Activated T-cell treated with anti-CD3 and anti-CD28 coated beads, Interleukin-2, amount 50 U/mL, for 72 hours (primary cell): ENCODE measurements at places on chromosomes 2 and 18. TPM values are rescaled to one million over a fixed set of nuclear protein-coding genes. Genes with fewer than 3 reads are reported as not detected.
A peak's percentile ranks its signal among the peaks of the same experiment; 100 is the strongest.

- peaks cover 25% of the 10 kb centered on the region for H3K27me3 ChIP-seq
- no peak overlapping the region for H3K4me3 ChIP-seq
- H3K36me3 ChIP-seq, result no peaks in the 10 kb centered on the region
- DNase-seq, result no peak
Observed at GRCh38 chr2:176675271-176675949, 406.2 kb downstream of the MTX2 start.

DNA sequence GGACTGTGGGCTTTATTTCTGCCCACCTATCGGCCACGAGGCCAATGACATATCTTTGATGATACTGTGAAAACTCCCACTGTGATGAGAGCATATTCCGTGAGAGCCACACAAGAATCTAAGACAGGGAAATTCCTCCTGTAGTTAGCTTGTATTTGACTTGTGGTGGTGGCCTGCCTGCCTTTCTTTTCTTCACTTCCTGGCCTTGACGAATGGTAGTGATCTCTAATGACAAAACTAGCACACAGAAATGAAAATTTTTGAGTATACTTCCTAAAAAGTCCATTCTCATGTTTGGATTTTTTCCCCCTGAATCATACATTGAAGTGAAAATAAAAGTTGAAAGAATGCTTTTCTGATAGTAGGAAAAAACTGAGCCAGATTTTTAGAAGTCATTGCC is 94.4 kb downstream of the MGAT5 start:
- peak overlapping the region; percentile 21 for H3K4me3 ChIP-seq
- DNase-seq, result no peak
- peaks cover 10% of the 10 kb centered on the region for H3K36me3 ChIP-seq
- peaks cover 6% of the 10 kb centered on the region for H3K4me1 ChIP-seq

DNA sequence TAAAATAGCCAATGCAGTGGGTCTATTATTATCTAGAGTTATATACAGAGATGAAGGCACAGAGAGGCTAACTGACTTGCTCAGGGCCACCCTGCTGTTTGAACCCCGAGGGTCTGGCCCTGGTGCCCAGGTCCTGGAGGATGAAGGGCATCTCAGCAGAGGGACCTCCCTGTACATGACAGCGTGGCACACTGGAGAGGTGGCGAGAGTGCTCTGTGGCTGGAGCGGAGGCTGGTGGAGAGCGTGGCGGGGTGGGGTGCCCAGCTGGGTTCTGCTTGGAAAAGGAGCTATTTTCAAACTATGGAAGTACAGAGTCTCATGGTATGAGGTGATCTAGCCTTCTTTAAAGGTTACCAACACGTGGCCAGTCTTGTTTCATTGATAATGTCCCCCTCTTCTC is 35.8 kb downstream of the GREB1 start:
- no peaks in the 10 kb centered on the region for H3K36me3 ChIP-seq
- H3K27me3 ChIP-seq, result no peaks in the 10 kb centered on the region
- no peak overlapping the region for H3K27ac ChIP-seq

Gene PSTPIP2
- total RNA-seq, result 26.6 TPM

GRCh38 chr2:180478883-180479282 is 471.8 kb upstream of the CWC22 start:
- H3K27me3 ChIP-seq, result no peaks in the 10 kb centered on the region
- H3K27ac ChIP-seq, result no peak overlapping the region
- no peak for DNase-seq

- H3K4me1 ChIP-seq, result peaks cover 22% of the 10 kb centered on the region
- no peaks in the 10 kb centered on the region for H3K36me3 ChIP-seq
- DNase-seq, result no peak
- peaks cover 36% of the 10 kb centered on the region for H3K27me3 ChIP-seq
- no peak overlapping the region for H3K27ac ChIP-seq
Observed at GRCh38 chr2:106581755-106582147, 94.6 kb downstream of the CD8B2 start.

GRCh38 chr2:195437521-195437920 is 219.5 kb upstream of the SLC39A10 start:
- no peak overlapping the region for H3K27ac ChIP-seq
- peaks cover 8% of the 10 kb centered on the region for H3K4me1 ChIP-seq
- H3K36me3 ChIP-seq, result peaks cover 24% of the 10 kb centered on the region

Gene CHRNA1
- total RNA-seq, result not detected

Gene SIX3
- total RNA-seq, result not detected

Gene ANKRD30BL
- total RNA-seq, result not detected

DNA sequence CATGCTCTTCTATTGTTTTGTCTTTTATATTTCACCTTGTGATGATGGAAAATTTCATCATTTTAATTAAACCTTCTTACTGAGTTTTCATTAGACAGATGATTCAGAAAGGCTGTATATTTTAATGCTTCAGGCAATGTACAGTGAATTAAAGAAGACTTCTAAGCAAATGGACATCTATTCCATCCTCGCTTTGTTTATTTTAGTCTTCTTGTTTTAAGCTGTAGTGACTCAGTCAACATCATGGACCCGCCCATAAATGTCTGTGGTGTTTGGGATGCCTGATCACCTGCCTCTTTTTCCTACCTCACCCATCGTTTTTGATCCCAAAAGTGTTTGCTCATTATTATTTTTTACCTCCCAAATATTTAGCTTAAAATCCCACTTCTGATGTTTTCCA is 43.1 kb downstream of the KYNU start:
- H3K4me1 ChIP-seq, result no peaks in the 10 kb centered on the region
- H3K36me3 ChIP-seq, result no peaks in the 10 kb centered on the region
- H3K27ac ChIP-seq, result no peak overlapping the region
- no peak for DNase-seq
- H3K27me3 ChIP-seq, result no peaks in the 10 kb centered on the region

DNA sequence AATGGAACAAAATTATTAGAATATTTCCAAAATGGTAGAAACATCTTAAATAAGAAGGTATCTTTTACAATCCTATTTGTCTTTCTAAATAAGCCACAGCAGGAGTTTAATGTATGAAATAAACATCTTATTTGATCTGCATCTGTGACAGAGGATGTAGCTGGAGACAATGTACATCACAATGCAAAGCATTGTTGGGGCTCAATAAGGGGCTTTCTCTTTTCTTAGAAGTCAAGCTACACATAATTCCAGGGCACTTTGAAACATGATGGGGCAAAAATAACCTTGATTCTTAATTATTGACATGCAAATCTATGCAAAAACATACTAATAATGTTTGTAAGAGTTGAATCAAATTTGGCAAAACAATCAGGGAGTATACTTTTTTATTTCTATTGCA is 255.1 kb downstream of the DSC3 start:
- no peaks in the 10 kb centered on the region for H3K27me3 ChIP-seq
- no peaks in the 10 kb centered on the region for H3K36me3 ChIP-seq
- no peak overlapping the region for H3K4me3 ChIP-seq
- no peaks in the 10 kb centered on the region for H3K4me1 ChIP-seq
- H3K27ac ChIP-seq, result no peak overlapping the region
- no peak for DNase-seq

Gene POTEI
- total RNA-seq, result not detected

DNA sequence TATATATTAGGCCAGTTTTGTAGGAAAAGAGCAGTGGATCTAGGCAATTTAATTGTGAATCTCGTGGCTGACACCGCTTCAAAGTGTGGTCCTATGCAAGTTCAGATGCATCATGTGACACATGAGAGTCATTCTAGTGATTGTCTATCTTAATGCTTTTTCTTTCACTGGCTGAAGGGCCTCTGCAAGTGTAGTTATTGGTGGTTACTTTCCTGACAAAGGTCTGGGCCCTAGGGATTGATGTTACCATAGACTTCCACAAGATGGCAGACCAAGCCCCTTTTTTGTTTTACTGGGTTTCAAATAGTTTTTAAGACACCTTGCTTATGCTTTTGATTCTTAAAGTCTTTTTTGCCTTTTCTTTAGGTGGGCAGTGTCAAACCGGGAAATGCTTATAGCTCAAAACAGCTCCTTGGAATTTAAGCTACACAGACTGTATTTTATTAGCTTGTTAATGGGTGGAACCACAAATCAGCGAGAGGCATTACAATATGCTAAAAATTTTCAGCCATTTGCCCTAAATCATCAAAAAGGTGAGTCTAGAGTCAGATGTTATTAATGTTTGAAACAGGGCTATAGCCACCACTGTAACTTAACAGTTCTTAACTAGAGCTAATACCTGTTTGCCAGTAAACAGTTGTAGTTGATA is 25.9 kb downstream of the CD8A start:
- H3K27me3 ChIP-seq, result no peaks in the 10 kb centered on the region
- H3K4me3 ChIP-seq, result peak overlapping the region; percentile 45
- H3K4me1 ChIP-seq, result peaks cover 24% of the 10 kb centered on the region

DNA sequence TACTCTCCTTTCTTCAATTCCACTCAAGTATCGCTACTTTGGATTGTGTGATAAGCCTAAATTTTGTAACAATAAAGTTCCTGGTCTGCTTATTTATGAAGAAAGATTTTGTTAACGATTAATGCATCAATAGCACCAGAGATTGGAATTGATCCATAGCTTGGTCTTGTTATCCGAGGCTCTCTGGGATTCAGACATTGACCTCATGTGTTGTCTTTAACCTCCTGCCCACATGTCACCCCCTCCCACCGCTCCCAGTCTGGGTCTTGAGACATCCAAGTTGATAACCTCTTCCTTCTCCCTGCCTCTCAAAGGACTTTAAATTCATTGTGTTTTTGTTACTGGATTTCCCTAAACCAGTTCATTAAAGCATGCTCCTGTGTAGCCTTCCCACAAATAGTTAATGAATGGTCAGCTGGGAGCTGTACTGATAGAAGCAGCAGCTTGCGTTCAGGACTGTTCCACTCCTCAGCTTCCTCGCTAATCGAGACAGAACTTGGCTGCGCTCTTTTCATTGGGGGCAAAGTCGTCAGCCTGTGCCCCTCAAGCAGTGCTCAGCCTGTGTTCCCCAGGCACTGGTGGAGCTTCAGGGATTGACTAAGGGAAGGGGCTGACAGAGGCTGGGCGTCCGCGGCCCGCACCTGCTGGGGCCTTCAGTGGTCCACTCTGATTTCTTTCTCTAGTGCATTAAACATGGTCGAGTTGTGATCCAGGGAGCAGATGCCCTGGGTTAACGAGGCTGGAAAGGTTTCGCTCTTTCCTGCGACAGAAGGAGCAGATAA is 18.9 kb downstream of the ASB1 start:
- H3K36me3 ChIP-seq, result peaks cover 44% of the 10 kb centered on the region
- H3K4me1 ChIP-seq, result peaks cover 16% of the 10 kb centered on the region
- no peak overlapping the region for H3K4me3 ChIP-seq
- no peak overlapping the region for H3K27ac ChIP-seq

Gene KRTCAP3
- 13.4 TPM for total RNA-seq

DNA sequence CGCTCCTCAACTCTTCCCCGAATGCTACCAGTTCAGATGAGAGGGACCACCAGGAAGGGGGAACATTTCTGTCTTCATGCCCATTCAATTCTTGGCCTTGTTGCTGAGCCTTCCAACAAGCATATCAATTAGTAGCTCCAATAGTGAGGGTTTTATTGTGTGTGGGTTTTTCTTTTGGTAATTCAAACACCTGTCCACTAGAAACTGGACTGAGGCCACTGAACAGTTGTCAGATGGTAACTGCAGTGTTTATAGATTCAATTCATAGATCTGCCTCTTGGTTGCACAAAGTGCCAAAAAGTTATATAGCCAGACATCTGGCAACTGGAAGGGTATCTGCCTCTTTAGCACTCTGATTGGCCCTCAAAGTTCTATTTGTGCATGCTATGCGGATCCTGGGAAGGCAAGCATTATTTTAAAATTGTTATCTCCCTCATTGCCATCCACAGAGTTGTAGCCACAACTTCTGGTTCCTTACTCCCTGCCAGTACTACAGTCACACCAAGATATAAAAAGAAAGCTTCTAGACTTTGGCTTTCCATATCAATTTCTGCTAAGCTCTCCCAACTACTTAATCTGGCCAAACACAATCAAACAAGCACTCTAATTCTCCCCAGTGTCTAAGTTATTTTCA is 83.3 kb upstream of the ZNF521 start:
- DNase-seq, result no peak
- no peaks in the 10 kb centered on the region for H3K4me1 ChIP-seq
- no peaks in the 10 kb centered on the region for H3K36me3 ChIP-seq

DNA sequence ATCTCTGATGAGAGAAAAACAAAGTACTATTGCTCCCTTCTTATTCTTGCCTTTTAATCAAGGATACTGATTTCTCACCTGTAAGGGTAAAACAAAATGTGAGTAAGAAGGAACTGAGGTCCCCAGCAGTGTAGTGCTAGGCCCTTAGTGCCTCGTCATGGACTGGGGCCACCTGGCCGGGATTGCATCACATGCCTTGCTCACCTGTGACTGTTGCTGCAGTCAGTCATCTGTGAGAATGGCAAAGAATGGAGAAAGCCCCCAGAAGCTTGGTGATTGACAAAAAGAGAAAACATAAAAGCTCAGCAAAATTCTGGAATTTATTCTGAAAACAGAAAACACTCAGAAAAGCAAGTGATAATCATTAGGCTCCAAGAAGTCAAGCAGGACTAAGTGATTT is 63.4 kb downstream of the SPATS2L start:
- no peak overlapping the region for H3K27ac ChIP-seq
- peaks cover 24% of the 10 kb centered on the region for H3K4me1 ChIP-seq
- no peak overlapping the region for H3K4me3 ChIP-seq
- peaks cover 4% of the 10 kb centered on the region for H3K27me3 ChIP-seq
- H3K36me3 ChIP-seq, result no peaks in the 10 kb centered on the region

Gene CDH19
- not detected for total RNA-seq

DNA sequence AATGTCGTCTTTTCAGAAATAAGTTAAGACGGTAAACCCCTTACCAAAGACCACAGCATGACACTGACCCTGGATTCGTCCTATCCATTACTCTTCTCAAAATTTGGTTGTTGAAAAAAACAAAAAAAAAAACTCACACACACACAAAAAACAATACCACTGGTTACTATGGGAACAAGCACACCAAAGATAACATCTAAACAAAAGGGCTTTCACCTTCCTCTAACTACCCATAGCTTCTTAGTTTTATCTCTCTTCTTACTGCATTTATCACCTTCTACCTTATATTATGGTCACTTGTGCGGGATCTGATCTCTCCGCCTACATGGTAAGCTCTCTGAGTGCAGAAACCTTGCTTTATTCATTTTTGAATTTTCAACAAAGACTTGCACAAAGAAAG is 192.7 kb downstream of the STK39 start:
- H3K27ac ChIP-seq, result no peak overlapping the region
- peaks cover 2% of the 10 kb centered on the region for H3K36me3 ChIP-seq
- no peak overlapping the region for H3K4me3 ChIP-seq

Gene SERPINB13
- total RNA-seq, result not detected

Gene CTAGE1
- total RNA-seq, result not detected

GRCh38 chr2:195238826-195239225 is 418.2 kb upstream of the SLC39A10 start:
- no peak for DNase-seq
- no peaks in the 10 kb centered on the region for H3K4me1 ChIP-seq
- H3K4me3 ChIP-seq, result no peak overlapping the region
- H3K36me3 ChIP-seq, result peaks cover 2% of the 10 kb centered on the region
- no peak overlapping the region for H3K27ac ChIP-seq

- no peaks in the 10 kb centered on the region for H3K36me3 ChIP-seq
- DNase-seq, result peak; percentile 79
- no peaks in the 10 kb centered on the region for H3K27me3 ChIP-seq
- H3K4me1 ChIP-seq, result peaks cover 35% of the 10 kb centered on the region
- H3K4me3 ChIP-seq, result no peak overlapping the region
- H3K27ac ChIP-seq, result peak overlapping the region; percentile 58
Observed at GRCh38 chr2:48114256-48114655, 208.0 kb upstream of the FBXO11 start.

GRCh38 chr18:38956068-38956467 is 1390.5 kb upstream of the CELF4 start:
- no peaks in the 10 kb centered on the region for H3K4me1 ChIP-seq
- no peak overlapping the region for H3K27ac ChIP-seq
- no peaks in the 10 kb centered on the region for H3K36me3 ChIP-seq
- no peak for DNase-seq
- no peak overlapping the region for H3K4me3 ChIP-seq
